ENCODE measurements at places on chromosomes 3 and 15.
A peak's percentile ranks its signal among the peaks of the same experiment; 100 is the strongest.

GRCh38 chr15:101407966-101408775 is 81.3 kb downstream of the PCSK6 start:
- no peak for DNase-seq

GRCh38 chr3:152302521-152303021 is 33.8 kb downstream of the MBNL1 start:
- DNase-seq, result peak; percentile 91

DNA sequence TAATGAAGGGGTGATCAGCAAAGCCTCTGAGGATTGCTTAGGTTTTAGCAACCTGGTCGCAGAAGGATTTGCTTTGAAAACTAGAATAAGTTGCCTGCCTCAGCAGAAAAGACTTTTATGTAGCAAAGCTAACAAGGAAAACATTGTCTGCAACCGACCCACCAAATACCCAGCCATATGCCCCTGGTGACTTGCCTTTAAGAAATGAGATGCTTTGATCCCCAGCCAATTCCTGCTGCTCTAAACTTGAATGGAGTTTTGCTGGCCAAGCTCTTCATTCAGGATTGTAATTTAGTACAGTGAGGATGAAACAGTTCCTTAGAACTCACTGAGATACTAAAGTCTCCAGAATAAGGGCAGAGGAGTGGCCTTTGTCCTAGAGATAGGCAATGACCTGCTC is 139.8 kb upstream of the PROK2 start:
- DNase-seq, result no peak

- DNase-seq, result no peak
Observed at GRCh38 chr3:176587089-176587488, 610.2 kb downstream of the TBL1XR1 start.

- no peak for DNase-seq
Observed at GRCh38 chr3:51311055-51311454, 74.0 kb upstream of the MANF start.

DNA sequence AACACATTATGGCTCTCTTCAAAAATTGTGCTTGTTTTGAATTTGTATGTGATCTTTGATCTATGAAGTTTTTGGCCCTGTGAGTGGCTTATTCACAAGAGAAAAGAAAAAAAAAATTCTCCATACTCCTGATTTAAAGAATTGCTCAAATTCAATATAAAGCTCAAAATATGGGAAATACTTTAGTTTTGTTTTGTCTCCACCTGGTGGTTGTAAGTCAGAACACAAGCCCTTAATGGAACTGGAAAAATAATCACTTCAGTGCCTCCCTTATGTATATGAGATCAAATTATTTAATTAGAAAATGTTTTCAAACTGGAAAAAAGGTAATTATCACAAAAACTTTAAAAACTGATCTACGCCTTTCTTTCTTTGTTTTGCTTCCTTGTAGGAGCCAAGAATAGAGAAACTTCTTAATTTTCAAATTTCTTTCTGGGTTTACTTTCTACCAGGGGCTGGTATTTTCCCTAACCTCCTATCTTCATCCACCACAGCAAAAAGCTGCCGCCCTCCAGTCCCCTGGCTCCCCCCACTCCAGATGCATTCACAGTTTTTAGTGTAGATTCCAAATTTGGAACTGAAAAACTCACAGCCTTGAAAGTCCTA is 50.6 kb downstream of the SERP1 start:
- peak; percentile 36 for DNase-seq

DNA sequence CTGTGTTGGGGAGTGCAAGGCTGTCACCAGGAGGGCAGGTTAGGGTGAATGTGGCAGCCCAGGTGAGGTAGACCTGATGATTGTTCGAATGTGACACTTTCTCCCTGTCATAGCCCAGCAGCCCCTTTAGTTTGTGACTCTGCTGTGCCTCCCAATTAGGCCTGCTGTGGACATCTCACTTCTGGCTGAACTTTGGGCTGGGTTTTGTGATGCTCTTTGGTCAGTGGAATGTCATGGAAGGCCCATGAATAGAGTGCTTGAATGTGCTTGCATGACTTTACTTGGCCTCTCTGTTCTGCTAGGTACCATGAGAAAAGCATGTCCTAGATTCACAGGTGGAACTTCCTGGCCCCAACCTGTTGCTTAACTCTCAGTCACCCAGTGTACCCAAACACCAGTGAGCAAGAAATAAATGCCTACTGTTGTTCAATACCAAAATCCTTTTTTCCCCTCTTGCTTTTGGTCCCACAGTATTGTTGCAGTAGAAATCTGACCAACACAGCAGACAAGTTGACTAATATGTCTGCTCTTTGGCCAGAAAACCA is 249.7 kb downstream of the PTPRG start:
- no peak for DNase-seq

DNA sequence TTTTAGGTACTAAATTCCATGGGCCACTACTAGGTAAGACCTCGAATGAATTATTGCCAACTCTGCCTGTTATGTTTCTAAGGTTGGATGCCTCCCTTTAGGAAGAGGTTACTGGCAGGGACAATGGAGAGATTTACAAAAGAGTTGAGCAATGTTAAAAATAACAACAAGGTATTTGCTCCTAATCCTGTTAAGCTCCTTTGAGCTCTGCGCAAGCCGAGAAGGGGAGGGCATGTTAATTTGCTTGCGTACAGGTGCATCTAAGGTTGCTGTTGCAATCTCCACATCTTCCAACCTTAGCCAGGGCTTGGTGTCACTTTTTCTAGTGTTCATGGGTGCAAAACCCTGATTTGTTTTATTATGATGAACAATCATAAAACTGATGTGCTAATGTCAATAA is 161.5 kb upstream of the TPM1 start:
- no peak for DNase-seq

- no peak for DNase-seq
Observed at GRCh38 chr15:94844538-94845389, 613.4 kb downstream of the MCTP2 start.

GRCh38 chr3:50830451-50830850 is 155.7 kb downstream of the DOCK3 start:
- no peak for DNase-seq

DNA sequence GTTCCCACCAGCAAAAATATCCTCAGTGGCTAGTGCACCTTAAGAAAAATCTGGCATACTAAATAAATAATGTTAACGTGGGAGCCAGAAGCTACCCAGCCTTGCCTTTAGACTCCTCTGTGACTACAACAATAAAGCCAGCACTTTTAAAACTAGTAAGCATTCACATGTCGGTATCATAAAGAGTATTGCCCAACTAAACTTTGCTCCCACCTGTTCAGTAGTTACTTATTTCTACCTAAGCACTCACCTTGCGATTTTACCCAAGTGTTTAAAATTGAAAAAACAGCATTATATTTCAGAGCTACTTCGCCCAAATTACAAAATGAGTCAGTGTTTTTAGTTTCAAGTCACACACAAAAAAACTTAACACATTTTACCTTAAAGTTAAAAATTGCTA is 12.8 kb downstream of the ALDH1L1 start:
- DNase-seq, result no peak

DNA sequence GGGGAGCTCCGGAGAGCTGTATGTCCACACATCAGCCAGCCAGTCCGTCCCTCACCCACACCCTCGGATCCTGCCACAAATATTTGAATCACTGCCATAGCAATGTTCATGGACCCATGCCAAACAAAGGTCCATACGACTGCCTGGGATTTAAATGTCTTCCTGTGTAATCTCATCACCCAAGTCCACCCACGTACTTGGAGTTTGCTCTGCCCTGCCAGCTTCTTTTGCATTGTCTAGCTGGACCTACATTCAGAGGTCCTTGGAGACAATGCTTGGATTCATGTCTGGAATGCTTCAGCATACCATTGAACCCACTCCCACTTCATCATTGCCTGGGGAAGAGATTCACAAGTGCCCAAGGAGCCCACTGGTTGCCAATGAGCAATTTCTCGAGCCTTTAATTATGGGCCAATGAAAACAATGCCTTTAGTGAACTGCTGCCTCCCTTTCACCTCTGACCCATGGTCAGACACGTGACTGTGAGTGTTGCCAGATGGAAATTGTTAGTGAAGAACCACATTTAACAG is 90.4 kb upstream of the PHLDB2 start:
- peak; percentile 81 for DNase-seq

- no peak for DNase-seq
Observed at GRCh38 chr15:98567951-98568350, 80.4 kb upstream of the IGF1R start.

- DNase-seq, result no peak
Observed at GRCh38 chr3:33612607-33613006, 105.4 kb downstream of the CLASP2 start.

DNA sequence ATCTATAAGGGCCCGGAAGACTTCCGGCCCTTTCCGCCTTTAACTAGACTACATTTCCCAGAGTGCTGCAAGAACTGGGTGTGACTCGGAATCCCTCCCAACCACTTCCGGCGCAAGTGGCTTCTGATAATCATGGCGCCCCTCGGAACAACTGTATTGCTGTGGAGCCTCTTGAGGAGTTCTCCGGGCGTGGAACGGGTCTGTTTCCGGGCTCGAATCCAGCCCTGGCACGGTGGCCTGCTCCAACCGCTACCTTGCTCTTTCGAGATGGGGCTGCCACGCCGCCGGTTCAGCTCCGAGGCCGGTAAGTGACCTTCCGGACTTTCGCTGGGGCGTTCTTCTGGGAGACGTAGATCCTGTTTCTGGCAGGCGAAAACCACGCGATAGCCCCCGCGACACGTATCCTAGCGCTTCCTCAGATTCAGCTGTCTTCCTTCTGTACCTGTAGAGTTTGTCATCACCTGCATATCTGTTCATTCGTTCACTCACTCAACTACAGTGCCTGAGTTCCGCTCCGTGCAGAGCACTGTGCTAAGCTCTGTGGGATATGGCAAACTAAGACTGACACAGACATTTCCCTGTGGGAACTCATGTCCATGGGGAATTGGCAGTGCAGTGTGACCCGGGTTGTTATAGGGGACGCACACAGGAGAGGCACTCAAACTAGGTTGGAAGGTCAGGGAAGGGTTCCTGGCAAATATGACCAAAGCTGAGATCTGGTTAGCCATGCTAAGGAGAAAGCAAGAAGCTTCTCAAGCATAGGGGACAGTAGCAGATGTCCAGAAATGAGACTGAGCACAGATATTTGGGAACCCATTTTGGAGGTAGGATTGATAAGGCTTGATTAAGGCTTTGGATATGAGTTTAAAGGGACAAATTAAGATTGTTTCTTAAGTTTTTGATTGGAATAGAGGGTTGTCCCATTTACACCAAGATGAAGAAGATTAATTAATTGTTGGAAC is at the start of gene MRPS22:
MRPS22 (plus strand) TSS at position 126 of the 962 bp plus-strand sequence; CDS start at position 133, 7 bp downstream.
- peak; percentile 59 for DNase-seq

DNA sequence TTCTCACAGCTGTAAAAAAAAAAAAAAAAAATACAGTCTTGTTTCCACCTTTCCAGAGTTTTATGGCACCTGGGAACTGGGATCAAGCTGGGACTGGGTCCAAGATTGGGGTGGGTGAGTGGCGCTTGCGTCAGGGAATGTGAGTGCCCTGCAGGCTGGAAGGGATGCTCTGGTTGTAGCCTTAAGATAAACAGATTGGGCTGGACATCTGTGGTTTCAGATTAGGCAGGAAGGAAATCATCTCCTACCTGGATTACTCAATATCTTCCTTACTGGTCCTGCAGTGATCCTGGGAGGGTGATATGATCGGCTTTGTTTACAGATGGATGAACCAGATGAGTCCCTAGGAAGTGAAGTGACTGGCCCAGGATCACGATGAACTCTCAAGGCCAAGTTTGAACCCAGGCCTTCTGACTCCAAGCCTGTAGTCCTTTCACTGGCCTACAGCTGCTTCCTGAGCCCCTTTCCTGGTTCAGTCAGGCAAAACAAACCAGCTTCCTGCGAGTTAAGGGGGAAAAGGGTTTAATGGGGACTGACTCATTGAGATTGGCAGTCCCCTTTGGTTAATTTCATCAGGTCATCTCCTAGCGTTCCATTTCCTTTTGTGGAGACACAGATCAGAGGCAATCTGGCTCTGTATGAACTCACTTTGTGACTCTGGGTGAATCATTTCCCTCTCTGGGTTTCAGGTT is 179.8 kb downstream of the THSD4 start:
- peak; percentile 99 for DNase-seq

DNA sequence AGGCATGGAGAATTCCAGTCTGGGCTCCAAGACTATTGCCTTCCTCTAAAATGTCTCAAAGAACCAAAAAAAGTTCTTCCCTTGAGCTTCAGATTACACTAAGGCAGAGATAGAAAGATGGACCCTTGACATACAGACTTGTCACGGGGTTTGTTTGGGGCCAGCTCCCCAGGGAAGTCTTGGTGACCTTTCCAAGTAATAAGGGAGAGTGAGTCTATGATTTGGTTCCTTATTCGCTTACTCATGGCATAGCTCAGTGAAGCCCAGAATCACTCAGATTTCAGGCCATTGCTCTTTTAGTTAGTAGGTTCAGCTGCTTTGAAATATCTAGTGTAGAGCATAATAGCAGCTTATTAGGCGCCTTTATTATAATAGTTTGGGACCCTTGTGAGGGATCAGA is 90.3 kb downstream of the PLCL2 start:
- no peak for DNase-seq

- DNase-seq, result no peak
Observed at GRCh38 chr3:89533275-89533674, 425.9 kb downstream of the EPHA3 start.

- DNase-seq, result peak; percentile 1
Observed at GRCh38 chr3:116057400-116058006, 387.8 kb downstream of the LSAMP start.

GRCh38 chr3:99388780-99389179 is 249.6 kb upstream of the COL8A1 start:
- peak; percentile 75 for DNase-seq

GRCh38 chr3:105688821-105689220 is 180.0 kb downstream of the CBLB start:
- no peak for DNase-seq

DNA sequence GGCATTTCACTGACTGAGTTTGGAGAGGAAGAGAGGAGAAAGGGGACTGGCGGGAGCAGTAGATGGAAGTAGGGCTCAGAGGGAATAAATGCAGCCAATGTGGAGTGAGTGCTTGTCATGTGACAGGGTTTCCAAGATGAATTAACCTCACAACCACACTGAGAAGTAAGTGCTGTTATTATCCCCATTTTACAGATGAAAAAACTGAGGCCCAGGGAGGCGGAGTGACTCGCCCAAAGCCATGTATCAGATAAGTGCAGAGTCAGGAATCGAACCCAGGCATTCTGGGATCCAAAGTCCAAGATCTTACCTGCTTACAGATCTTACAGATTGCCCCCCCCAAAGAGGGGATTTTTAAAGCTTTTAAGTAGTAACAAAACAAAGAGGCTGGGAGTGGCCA is 207.2 kb downstream of the SHQ1 start:
- no peak for DNase-seq

GRCh38 chr15:29225534-29226234 is 43.9 kb downstream of the NSMCE3 start:
- DNase-seq, result no peak

- no peak for DNase-seq
Observed at GRCh38 chr3:71543371-71544016, 40.0 kb downstream of the FOXP1 start.

GRCh38 chr3:57382933-57383332 is 90.4 kb upstream of the ASB14 start:
- no peak for DNase-seq

All from fibroblast of skin of left biceps (primary cell).